Midbrain (tissue), 1 donor: ENCODE measurements at places on chromosomes 7 and 10.

- DNase-seq, result no peak
Measured at GRCh38 chr7:155811560-155811894, 736 bp downstream of the SHH start.

- DNase-seq, result peak; percentile 58
Measured at GRCh38 chr7:153523320-153524015, 528.7 kb upstream of the DPP6 start.

GRCh38 chr7:104951546-104951945 is 62.5 kb upstream of the KMT2E start:
- no peak for DNase-seq

DNA sequence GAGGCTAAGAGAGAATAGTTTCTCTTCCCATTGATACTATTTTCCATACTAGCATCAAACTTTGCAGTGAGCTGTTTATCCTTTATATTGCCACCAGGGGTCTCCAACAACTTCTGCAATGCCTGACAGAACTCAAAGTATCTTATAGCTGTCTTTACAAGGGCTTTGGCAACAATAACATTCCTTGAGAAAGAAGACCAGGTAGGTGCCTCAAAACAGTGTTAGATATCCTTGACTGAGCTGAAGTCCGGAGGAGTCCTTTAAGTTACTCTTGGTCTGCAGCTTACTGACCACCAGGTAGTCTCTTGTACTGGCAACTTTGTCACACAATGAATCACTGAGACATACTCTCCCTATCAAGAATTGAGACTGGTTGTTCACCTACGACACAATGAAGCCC is 30.0 kb upstream of the TES start:
- no peak for DNase-seq

DNA sequence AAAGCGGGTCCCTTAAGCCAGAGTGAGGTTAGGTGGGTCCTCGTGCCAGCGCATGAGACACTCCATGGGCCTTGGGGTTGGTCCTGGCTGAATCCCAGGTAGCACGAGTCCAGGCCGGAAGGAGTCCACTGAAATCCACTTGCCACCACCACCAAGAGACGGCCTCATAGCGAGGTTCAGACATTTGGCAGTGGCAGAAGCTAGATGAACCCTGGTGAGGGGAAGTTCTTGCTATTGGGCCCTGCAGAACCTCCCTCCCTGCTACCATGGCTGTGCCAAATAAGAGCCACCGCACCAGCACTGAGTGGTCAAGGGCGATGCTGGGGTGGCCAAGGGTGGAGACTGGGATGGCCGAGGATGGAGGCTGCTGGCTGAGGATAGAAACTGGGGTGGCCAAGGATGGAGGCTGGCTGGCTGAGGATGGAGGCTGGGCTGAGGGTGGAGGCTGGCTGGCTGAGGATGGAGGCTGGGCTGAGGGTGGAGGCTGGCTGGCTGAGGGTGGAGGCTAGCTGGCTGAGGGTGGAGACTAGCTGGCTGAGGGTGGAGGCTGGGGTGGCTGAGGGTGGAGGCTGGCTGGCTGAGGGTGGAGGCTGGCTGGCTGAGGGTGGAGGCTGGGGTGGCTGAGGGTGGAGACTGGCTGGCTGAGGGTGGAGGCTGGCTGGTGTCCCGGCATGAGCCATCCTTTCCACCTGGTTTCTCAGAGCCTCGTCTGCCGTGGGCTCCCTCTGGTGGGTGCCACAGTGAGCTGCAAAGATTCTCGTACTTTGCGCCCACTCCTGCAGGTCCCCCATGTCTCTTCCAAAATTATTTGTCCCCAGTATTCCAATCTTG is 88.2 kb downstream of the ELFN1 start:
- no peak for DNase-seq

DNA sequence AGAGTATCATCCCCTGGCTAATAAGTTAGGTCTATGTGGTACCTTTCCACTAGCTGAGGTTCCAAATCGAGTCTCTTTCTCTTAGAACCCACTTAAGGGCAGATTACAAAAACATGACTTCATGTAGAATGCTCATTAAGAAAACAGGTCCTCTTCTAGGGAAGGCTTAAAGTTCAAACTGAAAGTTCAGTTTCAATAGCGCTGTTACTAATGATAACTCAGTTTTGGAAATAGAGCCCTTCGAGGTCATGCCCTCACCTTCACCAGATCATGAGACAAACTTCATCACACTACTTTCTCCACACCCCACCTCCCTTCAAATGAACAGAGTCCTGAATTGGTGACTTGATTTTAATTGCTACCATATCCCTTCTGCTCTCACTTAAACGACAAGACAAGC is 26.2 kb downstream of the HGF start:
- DNase-seq, result no peak
